ENCODE measurements at places on chromosomes 1 and 21.

DNA sequence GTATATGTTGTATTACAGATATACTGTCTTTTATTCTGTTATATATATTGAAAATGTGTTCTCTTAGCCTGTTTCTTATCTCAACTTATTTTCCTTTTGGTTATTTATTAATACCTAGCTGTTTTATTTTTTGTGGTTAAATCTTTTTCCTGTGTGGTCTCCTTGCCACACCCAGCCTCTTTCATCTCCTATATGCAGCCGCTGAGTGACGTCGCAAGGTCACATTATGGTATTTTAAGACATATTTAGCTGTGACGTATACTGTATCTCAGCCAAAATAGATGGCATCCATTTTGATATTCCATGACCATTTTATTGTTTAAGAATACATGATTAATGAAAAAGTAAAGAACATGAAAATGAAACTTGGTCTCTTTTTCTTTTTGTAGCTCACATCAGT is 29.1 kb downstream of the CENPF start:
- DNase-seq = no peak

DNA sequence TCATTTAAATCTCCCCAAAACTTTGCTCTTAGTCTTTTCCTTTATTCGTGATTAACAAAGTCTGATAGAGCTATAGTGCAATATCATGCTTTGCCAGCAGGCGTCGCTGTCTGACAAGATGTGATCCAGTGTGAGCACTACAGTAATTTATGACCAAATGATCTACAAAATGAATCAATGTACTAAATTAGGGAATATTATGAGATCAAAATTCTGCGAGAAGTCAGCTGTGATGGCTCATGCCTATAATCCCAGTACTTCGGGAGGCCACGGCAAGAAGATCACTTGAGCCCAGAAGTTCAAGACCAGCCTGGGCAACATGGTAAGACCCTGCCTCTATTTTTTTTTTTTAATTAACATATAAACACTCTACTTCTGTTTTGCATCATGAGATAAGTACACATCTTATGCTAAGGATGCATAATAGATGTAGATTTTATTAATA is 3.6 kb upstream of the SPSB1 start:
- peak; percentile 29 for DNase-seq

DNA sequence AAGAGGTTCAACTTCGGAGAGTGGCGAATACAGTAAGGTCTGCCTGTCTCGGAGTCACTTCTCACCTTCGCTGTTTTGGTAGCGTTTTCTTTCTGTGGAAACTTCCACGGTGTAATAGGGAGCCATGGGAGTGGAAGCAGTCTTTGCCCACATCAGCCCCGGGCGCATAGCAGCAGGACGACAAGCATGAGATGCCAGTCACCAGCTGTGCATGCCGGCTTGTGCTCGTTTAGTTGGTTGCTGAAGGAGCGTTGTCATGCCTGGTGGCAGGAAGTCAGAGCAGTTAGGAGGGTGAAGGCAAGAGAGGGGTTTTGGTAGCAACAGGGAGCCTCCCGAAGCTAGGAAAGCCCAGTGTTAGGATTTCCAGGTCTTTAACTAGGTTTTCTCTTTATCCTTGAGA is 58.8 kb downstream of the MRPS6 start:
- no peak for DNase-seq

- no peak for DNase-seq
These were observed 647.7 kb downstream of the KCNT2 start for GRCh38 chr1:195960580-195960979.

DNA sequence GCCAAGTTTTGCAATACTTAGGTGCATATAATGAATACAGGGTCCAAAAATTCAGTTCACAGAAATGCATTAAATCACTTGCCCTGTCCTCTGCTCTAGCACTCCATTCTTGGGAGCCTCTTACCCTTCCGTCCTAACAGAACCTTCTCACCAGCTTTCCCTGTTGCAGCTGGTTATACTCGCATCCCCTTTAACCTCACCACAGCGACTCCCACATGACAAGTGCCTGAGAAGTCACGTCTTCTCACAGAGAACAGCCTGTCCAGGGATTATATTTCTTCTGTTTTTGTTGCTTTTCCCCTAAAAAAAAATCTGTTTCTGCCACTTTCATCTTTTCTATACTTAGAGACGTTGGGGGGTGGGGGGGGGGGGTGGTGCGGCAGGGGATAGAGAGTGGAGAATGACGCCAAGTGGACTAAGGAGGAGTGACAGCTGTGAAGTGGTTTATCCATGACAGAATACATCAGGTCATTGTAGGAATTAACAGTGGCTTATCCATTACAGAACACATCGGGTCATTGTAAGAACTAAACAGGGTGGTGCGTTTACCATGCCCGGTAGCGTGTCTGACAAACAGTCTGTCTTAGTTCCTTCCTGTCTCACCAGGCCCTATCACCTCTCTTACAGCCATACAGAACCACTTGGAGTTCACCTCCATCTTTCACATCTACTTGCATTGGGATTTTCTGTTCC is 117.6 kb downstream of the UBE2U start:
- no peak for DNase-seq

- peak; percentile 33 for DNase-seq
These were observed 397.4 kb downstream of the PTPRU start for GRCh38 chr1:29633771-29634170.

Data from DMS 273 treated with DMSO at 0.1 percent for 48 hours (cell line).